ENCODE measurements at places on chromosomes 1 and 21.

GRCh38 chr1:168509875-168510791, 33.7 kb downstream of the XCL2 start:
- no peak for DNase-seq

DNA sequence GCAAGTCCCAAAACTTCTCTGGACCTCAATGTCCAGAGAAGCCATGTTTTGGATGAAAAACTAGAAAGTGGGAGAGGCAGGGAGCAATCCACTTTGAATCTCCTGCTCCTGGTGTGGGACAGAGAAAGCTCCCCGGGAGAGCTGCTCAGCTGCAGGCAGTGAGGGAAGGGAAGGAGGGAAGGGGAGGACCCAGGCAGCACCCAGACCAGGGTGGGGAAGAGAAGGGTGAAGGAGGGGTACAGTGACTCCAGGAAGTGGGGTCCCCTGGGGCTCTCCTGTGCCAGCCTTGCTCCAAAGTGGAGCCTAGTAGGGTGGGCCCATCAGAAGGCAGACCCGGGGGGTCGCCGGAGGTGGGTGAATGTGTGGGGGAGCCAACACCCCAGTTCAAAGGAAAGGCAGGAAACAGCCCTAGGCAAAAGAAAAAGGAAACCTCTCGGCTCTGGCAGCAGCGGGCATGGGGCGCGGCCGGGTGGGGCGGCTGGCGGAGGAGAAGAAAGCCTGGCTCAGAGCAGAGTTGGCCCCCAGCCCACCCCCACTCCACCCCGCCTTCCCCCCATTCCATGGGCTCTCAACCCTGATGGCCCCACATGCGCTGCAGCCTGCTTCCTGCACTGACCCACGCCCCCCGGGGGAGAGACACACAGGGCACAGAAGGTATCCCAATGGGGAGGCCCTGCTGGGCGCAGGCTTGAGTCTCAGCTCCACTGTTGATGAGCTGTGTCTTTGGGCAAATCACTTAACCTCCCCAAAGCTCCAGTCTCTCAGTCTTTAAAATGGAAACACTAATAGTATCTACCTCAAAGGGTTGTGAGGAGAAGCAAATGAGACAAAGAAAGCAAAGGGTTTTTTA, 5.7 kb downstream of the LGR6 start:
- DNase-seq: no peak

DNA sequence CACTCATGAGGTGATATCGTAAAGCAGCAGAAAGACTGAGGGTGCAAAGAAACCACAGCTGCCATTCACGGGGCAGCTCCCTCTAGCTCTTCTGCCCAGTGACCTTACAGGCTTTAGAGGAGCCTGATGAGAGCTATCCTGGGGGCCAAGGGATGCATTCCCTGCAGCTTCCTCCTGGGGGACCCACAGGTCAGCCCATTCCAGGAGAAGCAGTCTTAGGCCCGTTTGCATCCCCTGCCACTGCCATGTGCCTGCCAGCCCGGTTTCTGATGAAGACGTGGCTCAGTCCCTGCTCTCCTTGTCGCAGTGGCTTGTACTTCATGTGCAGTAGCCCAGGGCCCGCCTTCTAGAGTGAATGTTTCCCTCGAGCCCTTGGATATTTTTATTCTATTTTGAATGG, 22.8 kb downstream of the ATP5PO start:
- DNase-seq: no peak

DNA sequence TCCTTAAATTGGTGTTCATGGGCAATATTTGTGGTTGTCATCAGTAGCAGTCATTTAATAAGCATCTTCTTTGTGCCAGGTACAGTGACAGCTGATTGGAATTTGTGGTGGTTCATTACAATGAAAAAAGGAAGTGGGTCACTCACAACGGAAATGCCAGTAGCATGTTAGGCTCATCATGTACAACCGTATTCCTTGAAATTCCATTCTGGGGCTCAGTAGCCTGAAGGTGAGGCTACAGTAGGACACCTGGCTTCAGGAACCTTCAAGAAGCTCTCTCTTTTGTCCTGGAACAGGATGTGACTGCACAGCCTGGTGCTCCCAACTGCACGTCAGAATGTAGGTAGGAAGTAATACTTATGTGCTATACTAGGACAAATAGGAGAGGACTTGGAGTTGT, 93.9 kb downstream of the ST3GAL3 start:
- DNase-seq: no peak

DNA sequence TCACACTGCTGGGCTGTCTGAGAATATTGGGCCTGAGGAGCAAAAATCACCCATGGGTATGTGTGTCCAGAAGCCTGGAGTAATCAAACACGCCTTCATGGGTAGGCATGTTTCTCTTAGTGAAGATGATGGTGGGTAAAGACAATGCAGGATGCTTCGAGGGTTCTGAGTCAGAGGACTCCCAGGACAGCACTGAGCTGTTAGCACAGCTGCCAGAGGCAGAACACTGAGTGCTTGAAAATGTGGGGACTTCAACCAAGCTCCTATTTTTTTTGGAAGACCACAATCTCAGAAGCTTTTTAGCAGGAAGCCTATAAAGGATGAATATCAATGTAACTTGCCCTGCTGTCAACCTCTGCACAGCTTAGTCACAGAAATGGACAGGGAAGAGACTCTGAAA, 7.9 kb upstream of the NT5C1A start:
- DNase-seq: no peak

DNA sequence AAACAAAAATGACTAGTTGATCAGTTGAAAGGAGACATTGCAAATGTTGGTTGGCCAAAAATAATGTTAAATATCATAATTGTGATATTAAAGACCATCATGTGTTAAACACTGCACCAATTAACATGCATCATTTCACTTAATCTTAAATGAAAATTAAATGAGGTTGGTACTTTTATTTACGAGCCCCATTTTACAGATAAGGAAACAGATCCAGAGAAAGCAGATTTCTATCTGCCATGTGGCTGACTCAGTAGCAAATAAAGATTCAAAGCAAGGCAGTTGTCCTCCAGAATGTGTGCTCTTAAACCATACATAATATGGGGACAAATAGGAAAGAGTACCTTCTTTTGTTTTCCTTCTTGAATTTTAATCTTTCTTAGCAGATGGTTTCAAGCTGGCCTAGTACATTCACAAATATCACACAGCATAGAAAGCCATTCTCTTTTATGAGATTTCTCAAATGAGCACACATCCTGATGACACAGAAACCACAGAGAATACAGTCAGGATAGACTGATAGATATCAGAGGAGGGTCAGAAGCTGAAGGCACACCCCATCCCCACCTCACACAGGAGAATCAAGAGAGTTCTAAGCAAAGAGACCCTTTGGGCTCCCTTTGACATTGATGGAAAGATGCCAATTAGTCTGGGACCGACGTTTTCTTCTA, 647.9 kb upstream of the CAMK1G start:
- DNase-seq: no peak

- no peak for DNase-seq
Measured at GRCh38 chr1:11848373-11848700, 754 bp upstream of the NPPA start.

DNA sequence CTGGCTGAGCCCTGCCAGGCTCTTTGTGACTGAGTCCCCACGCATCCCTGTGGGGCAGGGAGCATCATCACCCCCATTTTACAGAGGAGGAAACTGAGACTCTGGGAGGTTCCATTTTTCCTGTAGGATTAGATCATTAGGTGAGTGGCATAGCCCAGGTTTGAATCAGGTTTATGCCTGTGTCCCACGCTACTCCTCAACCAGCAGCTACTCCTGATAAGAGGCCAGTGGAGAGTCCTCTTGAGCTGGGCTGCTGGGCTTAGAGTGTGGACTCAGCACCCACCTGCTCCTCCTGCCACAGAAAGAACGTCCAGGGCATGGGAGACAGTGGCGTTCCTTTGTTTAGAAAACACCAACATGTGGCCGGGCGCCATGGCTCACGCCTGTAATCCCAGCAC, 30.7 kb downstream of the TNFRSF1B start:
- no peak for DNase-seq
